ENCODE measurements at places on chromosomes 2 and 18.

GRCh38 chr2:6739547-6739946 is 126.2 kb downstream of the CMPK2 start:
- no peaks in the 10 kb centered on the region for H3K36me3 ChIP-seq
- no peak overlapping the region for H3K27ac ChIP-seq

DNA sequence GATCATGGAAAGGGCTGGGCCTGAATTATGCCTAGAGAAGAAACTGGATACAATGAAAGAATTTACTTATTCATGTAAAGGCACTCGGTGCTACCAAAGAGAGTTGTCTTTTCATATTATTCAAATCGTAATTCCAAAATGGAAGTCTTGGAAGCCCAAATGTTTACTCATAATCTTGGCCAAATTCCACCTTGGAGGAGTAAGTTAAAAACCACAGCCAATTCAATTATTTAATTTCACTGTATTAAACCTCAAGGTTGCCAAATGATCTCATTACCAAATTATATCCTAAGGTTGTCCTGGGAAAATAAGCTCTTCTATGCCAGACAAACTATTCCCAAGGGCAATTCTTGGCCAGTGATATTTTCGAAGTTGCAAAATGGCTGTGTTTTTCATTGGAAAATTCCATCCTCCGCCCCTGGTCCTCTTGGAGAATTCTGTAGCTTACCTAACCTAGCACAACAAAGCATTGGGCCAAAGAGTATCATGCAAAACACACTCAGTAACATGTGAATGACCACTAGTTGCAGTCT is 11.1 kb upstream of the VPS4B start:
- no peak overlapping the region for H3K27ac ChIP-seq
- H3K4me3 ChIP-seq, result no peak overlapping the region
- no peaks in the 10 kb centered on the region for H3K4me1 ChIP-seq
- no peak for DNase-seq
- no peaks in the 10 kb centered on the region for H3K27me3 ChIP-seq
- no peaks in the 10 kb centered on the region for H3K36me3 ChIP-seq

- no peak for DNase-seq
- no peak overlapping the region for H3K27ac ChIP-seq
- H3K4me1 ChIP-seq, result no peaks in the 10 kb centered on the region
- no peaks in the 10 kb centered on the region for H3K27me3 ChIP-seq
Measured at GRCh38 chr2:45311559-45311958, 299.5 kb downstream of the SRBD1 start.

DNA sequence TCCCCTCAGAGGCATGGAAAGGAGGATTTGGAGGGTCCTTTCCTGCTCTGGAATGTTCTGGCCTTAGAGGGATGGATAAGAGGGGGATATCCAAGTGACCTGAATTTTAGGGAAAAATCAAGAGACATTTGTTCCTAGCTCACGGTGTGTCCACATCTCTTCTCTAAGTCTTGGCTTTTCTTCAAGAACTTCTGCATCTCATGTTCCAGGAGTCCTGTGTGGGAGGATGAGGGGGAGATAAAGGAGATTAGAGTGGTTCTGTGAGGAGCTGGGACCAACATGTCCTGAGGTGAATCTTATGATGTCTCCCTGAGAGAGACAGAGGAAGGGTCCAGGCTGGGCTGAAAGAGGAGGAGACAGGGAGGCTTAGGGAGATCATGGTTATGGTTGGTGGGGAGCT is 11.7 kb downstream of the EMX1 start:
- no peak overlapping the region for H3K27ac ChIP-seq
- no peak for DNase-seq
- H3K36me3 ChIP-seq, result no peaks in the 10 kb centered on the region

Measured in ovary (tissue), 10 donors.